ENCODE measurements at places on chromosomes 2 and 18.

GRCh38 chr2:27728081-27728858, 43.2 kb upstream of the MRPL33 start:
- no peak for DNase-seq

DNA sequence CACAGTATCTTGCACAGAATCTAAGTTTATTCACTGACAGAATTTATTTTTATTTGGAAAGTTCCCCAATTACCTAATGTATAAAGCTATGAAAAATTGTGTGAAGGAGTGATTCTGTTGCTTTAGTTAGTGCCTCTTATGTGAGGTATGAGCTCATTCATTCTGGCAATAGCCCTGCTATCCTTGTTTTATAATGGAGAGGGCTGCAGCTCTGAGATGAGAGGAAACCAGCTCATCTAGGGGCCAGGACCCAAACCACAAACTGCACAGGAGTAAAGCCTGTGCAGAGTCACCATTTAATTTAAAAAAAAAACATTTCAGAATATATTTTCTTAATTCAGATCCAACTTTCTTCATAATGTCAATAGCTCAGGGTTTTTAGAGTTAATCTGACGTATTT, 383.0 kb downstream of the TMEM182 start:
- DNase-seq = no peak

DNA sequence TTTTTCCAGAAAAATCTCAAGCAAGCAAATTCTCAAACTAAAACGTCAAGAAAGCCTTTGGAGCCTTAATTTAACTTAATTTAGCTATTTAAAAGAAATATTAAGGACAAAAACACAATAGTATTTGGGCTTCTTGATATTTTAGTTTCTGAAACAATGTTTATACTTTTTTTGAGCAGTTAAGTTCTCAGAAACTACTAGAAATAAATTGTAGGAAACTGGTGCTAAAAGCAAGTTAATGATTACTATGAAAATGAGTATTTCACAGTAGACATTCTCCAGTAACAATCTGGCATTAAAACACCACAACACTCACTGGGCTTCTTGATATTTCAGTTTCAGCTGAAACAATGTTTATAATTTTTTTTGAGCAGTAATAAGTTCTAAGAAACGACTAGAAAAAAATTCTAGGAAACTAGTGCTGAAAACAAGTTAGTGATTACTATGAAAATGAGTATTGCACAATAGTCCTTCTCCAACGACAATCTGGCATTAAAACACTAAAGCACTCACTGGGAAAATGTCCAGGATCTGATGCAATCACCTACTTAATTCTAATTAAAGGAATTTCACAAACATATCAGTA, 45.1 kb downstream of the TRAK2 start:
- DNase-seq = no peak

DNA sequence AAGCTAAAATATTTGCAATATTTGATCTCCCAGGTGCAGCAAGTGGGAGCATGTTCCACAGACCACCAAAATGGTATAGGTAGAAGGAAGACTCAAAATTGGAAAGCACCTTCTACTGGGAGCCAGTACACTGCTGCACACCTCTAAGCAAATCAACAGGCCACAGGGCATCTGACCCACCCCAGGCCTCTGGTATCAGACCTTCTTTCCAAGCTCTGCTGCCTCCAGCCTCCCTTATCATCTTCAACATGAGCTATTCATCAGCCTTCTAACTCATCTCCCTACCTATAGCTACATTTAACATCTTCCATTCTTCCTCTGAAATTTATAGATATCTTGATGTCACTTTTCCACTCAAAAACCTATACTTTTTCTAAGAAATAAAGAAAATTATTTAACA, 294.8 kb downstream of the ZEB2 start:
- DNase-seq = no peak

DNA sequence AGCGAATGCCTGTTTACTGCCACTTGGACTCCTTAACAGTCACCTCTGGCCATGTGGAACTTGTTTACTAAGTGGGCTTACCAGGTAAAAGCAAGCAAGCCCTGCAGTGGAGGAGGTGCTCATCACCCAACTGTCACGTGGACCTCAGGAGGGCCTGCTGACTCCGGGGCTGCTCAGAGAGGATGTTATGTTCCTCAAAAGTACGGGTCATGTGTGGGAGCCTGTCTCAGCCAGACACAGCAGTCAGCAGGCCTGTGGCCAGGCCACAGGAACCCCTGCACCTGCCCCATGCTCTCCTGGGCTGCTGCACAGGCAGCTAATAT, 36.2 kb downstream of the AMER3 start:
- DNase-seq = no peak

- DNase-seq = no peak
Measured at GRCh38 chr2:95261602-95262001, 12.6 kb upstream of the PROM2 start.

GRCh38 chr2:169736902-169737301, 3.3 kb downstream of the KLHL23 start:
- DNase-seq = no peak

- no peak for DNase-seq
Measured at GRCh38 chr2:72148837-72149555, 1.3 kb upstream of the CYP26B1 start.

GRCh38 chr18:22829781-22830180, 103.3 kb upstream of the RBBP8 start:
- DNase-seq = no peak

- DNase-seq = no peak
Measured at GRCh38 chr18:22503803-22504202, 86.1 kb upstream of the CTAGE1 start.

DNA sequence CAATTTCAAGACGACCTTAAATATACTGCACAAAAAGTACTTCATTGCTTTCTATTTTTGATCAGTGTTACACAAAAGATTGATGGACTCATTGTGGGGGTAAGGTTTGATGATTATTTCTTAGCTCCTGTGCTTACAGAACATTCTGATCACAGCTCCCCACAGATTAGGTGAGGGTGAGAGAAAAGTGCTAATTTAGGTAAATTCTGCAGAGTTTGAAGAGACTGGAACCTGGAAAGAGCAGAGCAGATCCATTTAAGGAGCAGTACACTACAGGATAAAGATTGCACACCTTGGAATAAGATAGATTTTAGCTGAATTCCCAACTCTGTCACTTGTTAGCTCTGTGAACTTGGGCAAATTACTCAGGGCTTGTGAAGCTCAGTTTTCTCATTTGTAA, 291.9 kb upstream of the CDH7 start:
- no peak for DNase-seq

GRCh38 chr2:70779911-70780545, 10.4 kb downstream of the FIGLA start:
- no peak for DNase-seq
